ENCODE measurements at places on chromosomes 5 and 9.

GRCh38 chr9:105405514-105406131 is 42.2 kb upstream of the FSD1L start:
- DNase-seq, result peak; percentile 20

GRCh38 chr5:142289708-142290576 is 34.9 kb downstream of the SPRY4 start:
- DNase-seq, result no peak

DNA sequence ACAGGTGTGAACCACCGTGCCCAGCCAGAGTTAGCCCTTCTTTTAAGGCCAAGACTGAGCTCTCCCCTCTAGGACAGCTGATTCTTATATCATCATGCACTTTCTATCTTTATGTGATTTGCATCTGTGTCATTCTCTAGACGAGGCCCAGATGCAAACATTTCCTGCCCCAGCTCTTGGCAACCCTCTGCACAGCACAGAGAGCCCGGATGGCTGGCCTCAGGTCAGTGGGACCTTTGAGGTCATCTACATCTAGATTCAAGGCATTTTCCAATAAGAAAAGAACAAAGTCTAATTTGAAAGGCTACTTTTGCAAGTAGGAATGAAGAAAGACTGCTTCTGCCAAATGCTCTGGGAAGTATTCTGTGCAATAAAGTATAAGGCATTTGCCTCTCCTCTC is 109.0 kb upstream of the DAB2 start:
- DNase-seq, result no peak

DNA sequence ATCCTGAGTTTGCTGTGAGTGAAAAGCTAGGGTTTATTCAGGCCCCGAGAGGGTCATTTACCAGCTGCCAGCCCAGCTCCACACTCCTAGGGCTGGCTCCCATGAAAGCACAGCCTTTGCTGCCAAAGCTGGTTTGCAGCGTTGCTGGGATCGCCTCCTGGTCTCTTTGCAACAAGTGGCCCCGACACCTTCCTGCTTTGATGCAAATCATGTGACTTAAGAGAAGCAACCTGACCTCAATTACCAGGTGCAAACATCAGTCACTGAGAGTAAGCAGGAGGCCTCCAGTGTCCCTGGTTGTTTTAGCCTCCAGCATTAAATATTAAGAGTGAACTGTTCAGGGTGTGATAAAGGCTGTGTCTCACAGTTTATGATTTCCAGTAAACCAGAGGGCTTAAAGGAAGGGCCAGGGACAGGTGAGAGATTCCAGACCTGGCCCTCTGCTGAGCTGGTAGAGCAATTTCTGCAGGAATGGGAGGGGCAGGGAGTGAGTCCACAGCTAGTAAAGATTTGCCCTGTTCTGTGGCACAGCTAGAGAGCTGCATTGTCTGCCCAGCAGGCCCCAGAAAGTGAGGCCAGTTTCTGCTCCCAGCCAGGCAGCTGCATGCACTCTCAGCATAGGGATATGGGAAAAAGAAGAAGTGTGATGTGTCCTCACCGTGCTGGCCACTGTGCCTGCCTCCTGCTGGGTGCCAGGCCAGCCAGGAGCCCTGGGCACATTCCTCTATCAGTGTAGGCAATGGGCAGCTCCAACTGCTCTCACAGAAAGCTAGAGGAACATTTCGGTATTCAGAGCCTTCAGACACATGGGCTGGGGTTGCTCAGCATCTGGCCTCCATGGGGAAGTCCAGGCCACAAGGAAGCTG is 58.0 kb downstream of the SLC22A5 start:
- no peak for DNase-seq

GRCh38 chr5:79048437-79048836 is 21.0 kb downstream of the DMGDH start:
- no peak for DNase-seq

DNA sequence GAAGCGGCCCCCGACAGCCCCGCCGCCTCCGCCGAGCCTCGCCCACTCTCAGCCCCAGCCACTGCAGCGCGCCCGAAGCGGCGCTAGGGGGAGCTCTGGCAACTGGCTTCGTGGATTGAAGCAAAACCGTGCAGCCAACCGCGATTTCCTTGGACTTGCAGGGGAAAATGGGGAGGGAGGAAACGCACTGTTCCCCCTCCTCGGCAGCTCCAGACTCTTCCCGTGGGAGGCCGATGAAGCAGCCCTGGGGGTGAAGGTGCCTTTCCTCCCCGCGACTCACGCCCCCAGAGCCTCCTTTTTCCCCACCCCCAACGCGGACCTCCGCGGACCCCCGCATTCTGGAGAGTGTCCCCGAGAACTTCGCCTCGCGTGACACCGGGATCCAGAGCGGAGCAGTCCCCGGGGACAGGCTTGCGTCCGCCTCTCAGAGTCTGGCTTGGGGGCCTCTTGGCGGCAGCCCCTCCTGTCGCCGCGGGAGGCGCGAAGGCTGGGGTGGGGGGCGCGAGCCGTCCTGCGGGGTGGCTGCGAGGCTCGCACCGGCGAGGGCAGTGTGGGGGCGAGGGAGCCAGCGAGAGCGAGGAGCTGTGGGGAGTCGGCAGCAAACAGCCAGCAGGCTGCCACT is 3.8 kb downstream of the IER5L start:
- DNase-seq, result peak; percentile 94

- no peak for DNase-seq
Measured at GRCh38 chr9:114250235-114250568, 72.7 kb upstream of the ORM1 start.

DNA sequence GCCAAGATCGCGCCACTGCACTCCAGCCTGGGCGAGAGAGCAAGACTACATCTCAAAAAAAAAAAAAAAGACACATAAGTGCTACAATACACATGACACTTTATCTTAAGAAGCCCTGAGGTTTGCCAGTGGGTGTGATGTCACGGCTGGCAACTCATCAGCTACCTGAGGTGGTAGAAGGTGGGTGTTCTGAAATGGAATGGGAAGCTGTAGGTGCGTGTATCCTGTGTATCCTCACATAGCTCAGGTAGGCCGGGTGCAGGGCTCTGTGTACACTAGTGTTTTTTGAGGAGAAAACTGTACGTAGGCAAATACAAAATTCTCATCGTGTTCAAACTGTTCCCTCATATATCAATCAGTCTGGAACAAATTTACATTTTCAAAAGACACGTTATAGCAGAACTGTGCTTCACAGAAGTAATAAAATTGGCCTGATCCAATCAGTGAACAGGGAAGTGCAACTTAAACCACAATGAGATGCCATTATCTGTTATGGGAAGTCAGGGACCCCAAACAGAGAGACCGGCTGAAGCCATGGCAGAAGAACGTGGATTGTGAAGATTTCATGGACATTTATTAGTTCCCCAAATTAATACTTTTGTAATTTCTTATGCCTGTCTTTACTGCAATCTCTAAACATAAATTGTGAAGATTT is 10.4 kb downstream of the BICD2 start:
- no peak for DNase-seq

GRCh38 chr5:142385194-142385593 is 60.4 kb upstream of the SPRY4 start:
- peak; percentile 85 for DNase-seq

DNA sequence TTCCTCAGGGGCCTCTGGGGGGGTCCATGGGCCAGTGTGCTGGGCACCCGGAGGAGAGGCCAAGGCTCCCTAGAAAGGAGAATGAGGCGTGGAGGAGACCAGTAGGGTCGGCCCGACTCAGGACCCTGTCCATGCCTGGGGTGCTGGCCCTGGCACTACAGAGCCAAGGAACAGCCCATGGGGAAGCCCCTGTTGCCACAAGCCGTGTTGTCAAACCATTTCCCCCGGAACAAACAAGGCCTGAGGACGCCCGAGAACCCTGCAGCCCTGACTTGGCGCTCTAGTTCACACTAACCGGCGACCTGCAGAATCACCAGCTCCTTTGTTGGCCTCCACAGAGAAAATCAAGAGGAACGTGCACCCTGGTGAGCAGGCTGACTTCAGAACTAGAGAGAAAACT is 41.6 kb upstream of the SLC12A7 start:
- no peak for DNase-seq

GRCh38 chr5:76695346-76695745 is 20.6 kb upstream of the F2R start:
- no peak for DNase-seq

DNA sequence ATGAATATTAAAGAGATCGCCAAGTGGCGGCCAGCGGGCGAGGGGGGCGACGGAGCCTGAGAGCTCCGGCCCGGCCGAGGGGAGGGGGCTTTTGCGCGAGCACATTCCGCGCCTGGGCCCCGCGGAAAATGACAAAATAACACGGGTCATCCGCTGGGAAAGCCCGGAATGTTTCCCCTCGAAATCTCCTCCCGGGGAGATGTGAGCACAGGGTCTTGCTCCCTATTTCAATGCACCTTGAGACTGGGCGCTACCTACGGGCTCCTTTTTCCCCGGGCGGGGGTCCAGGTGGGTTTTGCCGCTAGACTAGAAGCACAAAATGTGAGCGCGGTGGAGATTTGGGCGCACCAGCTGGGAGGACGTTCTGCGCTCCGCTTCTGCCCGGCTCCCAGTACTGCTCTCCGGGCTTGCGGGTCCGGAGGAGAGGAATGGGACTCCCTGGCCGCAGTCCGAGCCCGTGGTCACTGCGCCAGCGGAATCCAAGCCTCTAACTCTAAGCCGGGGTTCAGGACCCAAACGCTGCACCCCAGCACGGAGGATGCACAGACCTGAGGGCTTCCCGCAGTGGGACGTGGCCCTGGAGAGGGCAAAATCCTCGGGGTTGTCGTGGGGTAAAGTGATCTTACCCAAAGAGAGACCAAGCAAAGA is 2.8 kb upstream of the PRDM12 start:
- no peak for DNase-seq

- DNase-seq, result no peak
Measured at GRCh38 chr5:33964132-33964700, 20.3 kb downstream of the SLC45A2 start.

GRCh38 chr5:132473668-132474067 is 16.9 kb downstream of the IRF1 start:
- no peak for DNase-seq

GRCh38 chr9:133706307-133707050 is 31.7 kb downstream of the SARDH start:
- DNase-seq, result no peak

GRCh38 chr9:77864211-77864889 is 167.3 kb downstream of the GNAQ start:
- DNase-seq, result no peak

- DNase-seq, result no peak
Measured at GRCh38 chr9:129276486-129277230, 98.6 kb upstream of the IER5L start.

DNA sequence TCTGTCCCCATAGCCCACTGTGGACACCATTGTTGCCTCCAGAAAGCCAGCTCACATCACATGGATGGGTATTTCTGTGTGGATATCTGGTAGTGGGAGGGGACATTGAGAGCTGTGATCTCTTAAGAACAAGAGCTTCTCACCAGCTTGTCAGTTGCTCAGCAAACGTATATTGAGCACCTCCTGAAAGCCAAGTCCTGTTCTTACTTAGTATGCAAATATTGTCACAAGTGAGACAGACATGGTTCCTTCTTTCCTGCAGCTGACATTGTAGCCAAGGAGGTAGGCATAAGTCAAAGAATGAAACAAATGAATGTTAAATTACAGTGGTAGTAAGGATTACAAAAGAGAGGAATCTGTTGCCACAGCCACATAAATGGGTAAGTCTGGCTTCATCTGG is 3.8 kb downstream of the TCOF1 start:
- DNase-seq, result no peak

- no peak for DNase-seq
Measured at GRCh38 chr5:131463656-131464055, 171.4 kb downstream of the RAPGEF6 start.

DNA sequence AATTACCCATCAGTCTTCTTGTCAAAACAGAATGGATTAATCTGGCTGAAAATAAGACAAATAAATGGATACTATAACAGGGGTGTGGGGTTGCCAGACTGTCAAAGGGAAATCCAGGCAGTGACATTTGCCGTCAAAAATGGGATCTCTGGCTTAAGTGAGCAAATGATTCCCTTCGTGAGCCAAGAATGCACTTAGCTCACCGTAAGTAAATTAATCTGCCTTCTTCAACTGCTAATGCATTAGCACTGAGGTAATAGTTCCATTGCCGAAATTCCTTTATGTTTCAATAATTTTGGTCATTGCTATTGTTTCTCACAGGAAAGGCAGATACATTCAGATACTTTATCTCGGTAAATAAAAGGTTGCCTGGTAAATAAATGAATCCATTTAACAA is 377.8 kb downstream of the KIAA0825 start:
- no peak for DNase-seq

- no peak for DNase-seq
Measured at GRCh38 chr9:114888607-114889006, 41.8 kb downstream of the TNFSF8 start.

DNA sequence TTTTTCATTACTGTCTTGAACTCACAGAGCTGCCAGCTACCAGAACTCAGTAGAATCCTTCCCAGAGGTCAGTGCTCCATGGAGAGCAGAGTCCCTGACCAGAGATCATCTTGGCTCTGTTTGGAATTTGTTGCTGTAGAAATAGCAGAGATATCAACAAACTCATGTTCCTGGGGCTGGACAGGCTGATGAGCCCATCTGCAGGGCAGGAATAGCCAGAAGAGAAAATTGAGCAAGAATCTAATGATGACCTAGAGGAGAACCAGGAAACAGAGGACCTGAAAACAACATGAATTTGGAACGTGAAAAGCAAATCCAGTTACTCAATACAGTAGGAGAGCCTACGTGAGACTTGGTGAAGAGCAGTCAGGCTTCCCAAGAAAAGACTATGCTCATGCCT is 437.8 kb downstream of the PLK2 start:
- DNase-seq, result no peak

DNA sequence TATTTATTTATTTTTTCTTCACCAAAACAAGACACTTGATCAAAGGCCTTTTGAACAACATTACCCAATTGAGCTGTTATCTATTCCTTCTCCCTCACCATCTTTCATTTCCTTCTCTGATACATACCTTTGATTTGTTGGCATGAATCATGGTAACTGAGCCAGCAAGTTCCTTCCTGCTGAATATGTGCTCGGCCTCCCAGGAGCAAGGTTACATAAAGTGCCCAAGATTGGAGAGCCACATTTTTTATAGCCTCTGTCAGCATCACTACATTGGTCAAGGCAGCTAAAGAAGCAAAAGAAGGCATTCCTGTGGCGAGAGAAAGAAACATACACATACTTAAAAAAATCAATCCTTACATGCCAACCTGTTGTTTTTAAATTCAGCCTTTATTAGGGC is 369.6 kb downstream of the CYLC2 start:
- peak; percentile 95 for DNase-seq

DNA sequence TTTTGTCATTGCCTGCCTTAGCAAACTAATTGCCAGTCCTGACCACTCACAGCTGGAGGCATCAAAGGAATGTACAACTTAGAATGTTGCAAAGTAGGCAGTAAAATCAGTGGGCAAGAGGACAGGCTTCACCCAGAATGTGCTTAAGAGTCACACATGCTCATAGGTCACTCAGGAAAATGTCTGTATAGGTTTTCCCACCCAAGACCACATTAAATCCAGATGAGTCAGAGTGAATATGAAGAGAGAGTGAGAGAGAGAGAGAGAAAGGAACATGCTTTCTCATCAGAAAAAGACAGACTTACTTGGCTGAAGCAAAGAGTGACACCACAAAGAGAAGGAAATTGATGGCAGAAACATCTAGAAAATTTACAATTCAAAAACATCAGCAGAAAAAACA is 37.9 kb downstream of the PLEKHG4B start:
- peak; percentile 85 for DNase-seq
